Renal cortex interstitium (tissue), 15 donors: ENCODE measurements at places on chromosomes 6 and 20. TPM values are rescaled to one million over a fixed set of nuclear protein-coding genes. Genes with fewer than 3 reads are reported as not detected.

DNA sequence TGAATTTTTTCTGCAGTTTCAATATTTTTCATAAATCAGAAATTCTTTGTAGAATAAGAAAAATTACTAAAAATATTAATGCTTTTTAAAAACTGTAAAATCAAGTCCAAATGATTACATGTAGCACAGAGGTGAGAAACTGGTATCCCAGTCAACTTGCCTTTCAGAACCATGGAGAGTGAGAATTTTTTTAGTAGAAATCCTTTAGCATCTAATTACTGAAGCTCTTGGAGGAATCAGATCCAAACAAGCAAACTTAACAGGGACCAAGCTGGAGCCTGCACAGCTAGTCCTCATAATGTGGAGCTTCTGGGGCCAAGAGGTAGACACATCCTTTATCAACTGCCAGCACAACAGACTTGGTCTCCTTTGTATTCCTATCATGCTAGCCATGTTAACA lies 724.5 kb downstream of the TFAP2A start:
- no peak for DNase-seq

GRCh38 chr6:136333824-136334464 lies 44.3 kb upstream of the BCLAF1 start:
- DNase-seq = no peak

- no peak for DNase-seq
These were observed 28.9 kb upstream of the RREB1 start for GRCh38 chr6:7078856-7079255.

DNA sequence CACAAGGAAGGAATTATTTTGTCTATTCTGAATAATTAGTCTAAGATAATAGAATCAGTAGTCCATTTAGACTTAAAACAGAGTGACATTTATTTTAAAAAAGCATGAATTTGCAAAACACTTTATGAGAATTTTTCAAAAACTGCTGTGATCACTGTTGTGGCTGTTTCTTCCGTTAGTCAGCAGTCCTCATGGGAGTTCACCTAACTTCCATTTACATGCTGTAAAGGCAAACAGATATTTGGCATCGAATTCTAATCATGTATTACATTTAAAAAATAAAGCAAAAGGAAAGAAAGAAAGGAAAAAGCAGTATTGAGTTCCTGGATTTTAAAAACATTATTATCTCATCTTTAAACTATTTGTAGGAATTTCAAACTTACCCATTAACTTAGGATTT lies 111.8 kb downstream of the MTHFD1L start:
- no peak for DNase-seq

- no peak for DNase-seq
These were observed 43.7 kb downstream of the ARHGAP40 start for GRCh38 chr20:38645351-38645750.

- no peak for DNase-seq
These were observed 3.1 kb downstream of the SHPRH start for GRCh38 chr6:145960918-145961589.

- DNase-seq = no peak
These were observed 113.6 kb downstream of the HDGFL1 start for GRCh38 chr6:22682979-22683378.

GRCh38 chr6:162899148-162899547 lies 171.4 kb downstream of the PACRG start:
- no peak for DNase-seq

Gene DPPA5
- polyA plus RNA-seq = not detected
